Prostate gland (tissue), 2 donors: ENCODE measurements at places on chromosomes 7 and 10. TPM values are rescaled to one million over a fixed set of nuclear protein-coding genes. Genes with fewer than 3 reads are reported as not detected.

The MARVELD1 gene
- 35.3 TPM for total RNA-seq

The OR2A42 gene
- not detected for total RNA-seq

The OPALIN gene
- not detected for total RNA-seq

The BICC1 gene
- total RNA-seq = 5.1 TPM

The ENKUR gene
- not detected for total RNA-seq

The RABGEF1 gene
- 49.6 TPM for total RNA-seq

The HMX3 gene
- not detected for total RNA-seq

The GTF2I gene
- total RNA-seq = 212 TPM

The ORC5 gene
- total RNA-seq = 31.6 TPM

The AGMO gene
- 13.5 TPM for total RNA-seq

The ZNF804B gene
- 0.05 TPM for total RNA-seq

The FAM241B gene
- total RNA-seq = 6.8 TPM

The SLC26A4 gene
- total RNA-seq = 1.0 TPM

The DYNC1I1 gene
- total RNA-seq = 4.4 TPM

The ELAPOR2 gene
- 19.9 TPM for total RNA-seq

The MYO1G gene
- 1.9 TPM for total RNA-seq

The SLC16A9 gene
- total RNA-seq = 9.8 TPM

The FAM53B gene
- 28.9 TPM for total RNA-seq

The SPDYE11 gene
- not detected for total RNA-seq

The KCNIP2 gene
- 3.0 TPM for total RNA-seq

The ARMS2 gene
- total RNA-seq = 1.1 TPM

The GIMAP8 gene
- 2.5 TPM for total RNA-seq

The COMTD1 gene
- total RNA-seq = 26.8 TPM

The FOXI2 gene
- 0.17 TPM for total RNA-seq

The HSPA12A gene
- 19.4 TPM for total RNA-seq

The LRRC61 gene
- total RNA-seq = 25.8 TPM

The CRYGN gene
- not detected for total RNA-seq

The DGKI gene
- total RNA-seq = 0.32 TPM

The HOXA3 gene
- total RNA-seq = 2.8 TPM

The TMEM178B gene
- 5.2 TPM for total RNA-seq

The EPO gene
- 1.6 TPM for total RNA-seq

The SLC18A3 gene
- total RNA-seq = not detected

The ZNF37A gene
- 29.5 TPM for total RNA-seq

The NPSR1 gene
- total RNA-seq = not detected

The MET gene
- total RNA-seq = 14.2 TPM

The COL13A1 gene
- total RNA-seq = 2.1 TPM
